H1 (cell line): ENCODE measurements at places on chromosomes 12 and 14. TPM values are rescaled to one million over a fixed set of nuclear protein-coding genes. Genes with fewer than 3 reads are reported as not detected.

COL2A1 gene
- 11.7 and 14.6 TPM in 2 replicates for total RNA-seq

RBM25 gene
- total RNA-seq: 125 and 134 TPM in 2 replicates

ALDH1L2 gene
- 4.4 and 7.2 TPM in 2 replicates for total RNA-seq

DNA sequence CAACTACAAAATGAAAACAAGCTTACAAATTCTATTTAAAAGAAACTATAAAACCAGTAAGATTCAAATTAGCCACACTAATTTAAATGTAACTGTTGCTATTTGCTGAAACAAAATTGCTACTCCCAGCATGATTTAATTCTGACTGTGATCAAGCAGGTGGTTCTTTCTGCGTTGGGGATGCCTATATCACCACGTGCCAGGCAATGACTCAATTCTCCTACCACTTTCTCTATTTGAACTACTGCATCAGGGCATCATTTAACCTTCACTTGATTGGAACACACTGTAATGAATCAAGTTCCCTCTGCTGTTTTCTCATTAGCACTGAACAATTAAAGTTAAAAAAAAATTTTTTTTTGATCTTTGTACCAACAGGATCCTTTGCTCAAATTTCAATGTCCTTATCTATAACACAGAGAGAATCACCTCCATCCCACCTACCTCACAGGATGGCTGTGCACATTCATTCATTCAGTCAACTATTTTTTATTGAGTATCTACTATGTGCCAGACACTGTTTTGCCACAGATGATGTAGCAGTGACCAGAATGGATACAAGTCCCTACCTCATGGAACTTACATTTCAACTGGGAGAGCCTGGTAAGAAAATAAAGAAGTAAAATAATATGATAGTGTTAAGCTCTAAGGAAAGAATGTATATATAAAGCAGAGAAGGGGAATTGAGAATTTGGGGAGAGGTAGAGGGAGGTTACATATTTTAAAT, 8.0 kb upstream of the ACTN1 start:
- no peak overlapping the region for H3K4me3 ChIP-seq
- no peaks in the 10 kb centered on the region for H3K36me3 ChIP-seq
- peaks cover 4% of the 10 kb centered on the region; the same call in 1 of the 2 replicates for H3K4me1 ChIP-seq
- H3K27ac ChIP-seq: no peak overlapping the region
- no peak for DNase-seq
- no peaks in the 10 kb centered on the region for H3K27me3 ChIP-seq

DNA sequence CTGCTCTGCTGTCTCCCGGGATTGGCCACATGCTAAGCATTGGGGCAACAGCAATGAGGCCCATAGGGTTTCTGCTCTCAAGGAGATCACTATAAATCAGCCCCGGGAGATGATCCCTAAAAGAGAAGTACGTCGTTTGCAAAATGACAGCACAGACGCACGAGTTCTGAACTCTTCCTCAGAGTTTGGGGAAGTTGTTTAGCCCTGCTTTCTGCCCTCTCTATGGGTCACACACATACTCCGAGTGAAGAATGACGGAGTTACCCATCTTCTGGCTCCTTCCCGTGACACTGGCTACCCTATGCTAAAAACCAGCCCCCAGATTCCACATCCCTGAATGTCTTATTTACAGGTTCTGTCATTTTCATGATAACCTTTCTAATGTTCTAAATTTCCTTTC, 258.0 kb upstream of the PLEKHG7 start:
- H3K27ac ChIP-seq: no peak overlapping the region
- DNase-seq: no peak
- no peaks in the 10 kb centered on the region for H3K4me1 ChIP-seq
- H3K36me3 ChIP-seq: no peaks in the 10 kb centered on the region

- H3K4me3 ChIP-seq: no peak overlapping the region
- no peak for DNase-seq
- H3K4me1 ChIP-seq: no peaks in the 10 kb centered on the region
- no peaks in the 10 kb centered on the region for H3K27me3 ChIP-seq
- H3K27ac ChIP-seq: no peak overlapping the region
- H3K36me3 ChIP-seq: no peaks in the 10 kb centered on the region
Observed at GRCh38 chr12:38930990-38931389, 25.6 kb upstream of the CPNE8 start.

DNA sequence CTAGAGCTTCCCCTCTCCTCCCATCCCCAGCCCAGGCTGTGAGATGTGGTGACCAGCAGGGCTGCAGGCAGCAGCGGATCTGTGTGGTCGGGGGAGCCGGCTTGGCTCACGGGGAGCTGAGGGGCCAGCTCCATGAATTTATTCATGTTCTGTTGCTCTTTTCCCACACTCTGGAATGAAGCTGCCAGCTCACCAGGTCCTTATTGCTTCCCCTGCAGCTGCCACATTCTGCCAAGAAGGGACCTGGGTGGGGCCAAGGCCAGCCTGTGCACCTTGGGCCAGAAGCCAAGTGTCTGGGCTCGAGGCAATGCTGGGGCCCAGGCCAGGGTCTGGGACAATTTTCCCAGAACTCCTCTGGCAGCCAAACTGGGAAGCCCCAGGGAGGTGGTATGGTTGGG, 2.5 kb upstream of the C1QL4 start:
- DNase-seq: peak; percentile 60
- H3K36me3 ChIP-seq: no peaks in the 10 kb centered on the region
- H3K27ac ChIP-seq: no peak overlapping the region
- H3K27me3 ChIP-seq: peaks cover 99% of the 10 kb centered on the region
- H3K4me3 ChIP-seq: no peak overlapping the region

ABCD2 gene
- 0.06 TPM in 1 of 2 replicates, not detected in the other for total RNA-seq

CLEC4C gene
- total RNA-seq: 0.76 TPM in 1 of 2 replicates, not detected in the other

LMNTD1 gene
- not detected in 2 replicates for total RNA-seq

DNA sequence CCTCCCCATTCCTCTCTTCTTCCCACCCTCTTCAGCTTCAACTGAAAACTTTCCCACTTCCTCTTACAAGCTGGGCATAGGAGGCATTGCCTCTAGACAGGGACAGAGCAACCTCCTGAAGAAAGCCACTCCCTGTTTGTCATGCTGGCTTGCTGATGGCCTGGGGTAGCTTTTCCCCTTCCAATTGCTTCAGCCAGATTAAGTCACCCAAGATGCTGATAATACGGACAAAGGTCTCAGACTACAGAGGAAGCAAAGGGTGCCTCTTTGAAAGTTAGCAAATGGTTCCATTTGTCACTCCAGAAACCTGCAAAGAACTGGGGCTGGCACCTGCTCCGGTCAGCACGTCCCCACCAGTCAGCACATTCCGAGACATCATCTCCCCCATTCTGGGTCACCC, 6.0 kb downstream of the KRT2 start:
- no peaks in the 10 kb centered on the region for H3K4me1 ChIP-seq
- H3K27ac ChIP-seq: no peak overlapping the region
- peak; percentile 13 for DNase-seq
- no peaks in the 10 kb centered on the region for H3K36me3 ChIP-seq

DIO3 gene
- 0.19 TPM in 2 replicates for total RNA-seq

- H3K4me3 ChIP-seq: no peak overlapping the region
- H3K36me3 ChIP-seq: no peaks in the 10 kb centered on the region
- no peak overlapping the region for H3K27ac ChIP-seq
- no peaks in the 10 kb centered on the region for H3K4me1 ChIP-seq
Observed at GRCh38 chr12:82781309-82781997, 94.7 kb downstream of the TMTC2 start.

DNA sequence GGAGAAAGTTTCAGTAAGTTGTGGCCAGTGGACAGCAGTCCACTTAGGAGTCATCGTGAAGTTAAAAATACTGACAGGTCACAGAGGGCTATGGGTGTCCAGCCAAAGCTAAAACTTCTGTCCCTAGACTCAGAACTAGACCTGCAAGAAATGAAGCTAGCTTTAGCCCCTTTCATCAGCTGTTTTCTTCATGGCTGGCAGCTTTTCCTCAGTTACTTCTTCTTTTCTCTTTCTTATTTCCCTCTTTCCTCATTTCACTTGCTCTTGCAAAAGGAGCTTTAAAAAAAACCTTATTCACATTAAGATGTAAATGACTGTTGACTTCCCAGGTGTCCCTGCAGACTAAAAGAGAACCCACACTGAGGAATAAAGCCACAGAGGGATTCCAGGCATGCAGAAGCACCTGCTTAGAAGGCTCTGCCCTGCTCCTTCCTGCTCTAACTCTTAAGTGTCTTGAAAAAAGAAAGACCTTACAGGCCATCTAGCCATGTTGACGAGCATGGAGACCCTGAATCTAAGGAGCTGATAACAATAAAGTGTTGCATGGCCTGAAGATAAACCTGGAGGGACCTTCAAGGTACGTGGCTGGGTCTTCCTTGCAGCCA, 69.7 kb upstream of the CCND2 start:
- no peaks in the 10 kb centered on the region for H3K27me3 ChIP-seq
- peak overlapping the region; percentile 11; the same call in 1 of the 2 replicates for H3K4me3 ChIP-seq
- no peaks in the 10 kb centered on the region for H3K36me3 ChIP-seq
- peak overlapping the region; percentile 1; the same call in 1 of the 2 replicates for H3K27ac ChIP-seq

DNA sequence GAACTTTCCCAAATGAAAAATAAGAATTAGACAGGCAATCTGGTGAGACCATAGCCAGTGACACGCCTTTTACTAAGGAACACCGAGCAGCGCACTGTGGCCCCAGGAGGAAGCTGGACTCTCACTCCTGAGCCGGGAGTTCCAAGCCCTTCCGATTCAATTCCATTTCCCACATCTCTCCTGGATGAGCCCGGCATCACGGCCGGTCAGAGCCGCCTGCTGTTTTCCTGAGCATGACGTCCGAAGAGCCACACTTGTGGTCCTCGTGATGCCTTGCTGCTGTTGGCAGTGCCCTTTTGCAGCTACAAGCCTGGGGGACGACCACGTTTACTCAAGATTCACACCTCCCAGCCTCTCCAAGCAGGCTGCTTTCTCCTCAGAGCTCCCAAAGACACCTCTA, 40.8 kb downstream of the FBXL14 start:
- H3K27me3 ChIP-seq: no peaks in the 10 kb centered on the region
- H3K4me1 ChIP-seq: no peaks in the 10 kb centered on the region
- DNase-seq: no peak
- H3K27ac ChIP-seq: no peak overlapping the region
- H3K36me3 ChIP-seq: no peaks in the 10 kb centered on the region

- H3K36me3 ChIP-seq: no peaks in the 10 kb centered on the region
- H3K4me1 ChIP-seq: no peaks in the 10 kb centered on the region
- no peak overlapping the region for H3K4me3 ChIP-seq
- no peak for DNase-seq
Observed at GRCh38 chr14:56487090-56487667, 92.4 kb upstream of the TMEM260 start.

- H3K27me3 ChIP-seq: no peaks in the 10 kb centered on the region
- no peaks in the 10 kb centered on the region for H3K36me3 ChIP-seq
- no peak for DNase-seq
- H3K27ac ChIP-seq: no peak overlapping the region
- no peaks in the 10 kb centered on the region for H3K4me1 ChIP-seq
- H3K4me3 ChIP-seq: no peak overlapping the region
Observed at GRCh38 chr12:1306817-1307216, 287.6 kb downstream of the FBXL14 start.

DNA sequence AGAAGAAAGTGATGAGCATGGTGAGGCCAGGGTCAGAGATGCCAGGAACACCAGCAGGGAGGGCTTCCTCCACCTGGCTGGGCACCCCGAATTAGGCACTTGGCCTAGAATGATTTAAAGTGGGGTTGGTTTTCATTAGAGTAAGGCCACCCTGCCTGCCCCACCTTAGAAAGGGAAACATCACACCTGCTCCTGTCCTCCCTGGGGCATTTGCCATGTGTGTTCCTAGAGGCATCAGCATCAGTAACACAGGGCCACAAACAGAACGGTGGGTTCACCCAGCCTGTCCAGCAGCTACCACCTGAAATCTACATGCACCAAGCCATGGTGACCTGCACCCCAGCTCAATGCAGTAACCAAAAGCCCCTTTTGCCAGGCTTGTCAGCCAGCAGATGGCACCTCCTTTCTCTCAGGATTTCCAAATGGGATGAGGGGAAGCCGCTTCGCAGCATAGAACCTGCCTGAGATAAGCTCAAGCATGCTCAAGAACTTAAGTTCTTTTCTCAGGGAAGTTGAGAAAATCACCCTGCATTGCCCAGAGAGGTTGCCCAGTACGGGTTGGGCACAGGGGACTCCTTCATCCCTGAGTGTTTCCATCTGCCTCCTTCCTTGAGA, 338.8 kb downstream of the DPF3 start:
- no peaks in the 10 kb centered on the region for H3K27me3 ChIP-seq
- H3K4me3 ChIP-seq: no peak overlapping the region
- no peak overlapping the region for H3K27ac ChIP-seq
- DNase-seq: no peak

CLECL1 gene
- not detected in 2 replicates for total RNA-seq

GRCh38 chr14:104099096-104100041, 13.9 kb downstream of the ASPG start:
- DNase-seq: no peak
- H3K4me1 ChIP-seq: peaks cover 2% of the 10 kb centered on the region; the same call in 1 of the 2 replicates
- H3K27ac ChIP-seq: no peak overlapping the region
- no peaks in the 10 kb centered on the region; the same call in 1 of the 2 replicates for H3K27me3 ChIP-seq
- H3K4me3 ChIP-seq: no peak overlapping the region

DNA sequence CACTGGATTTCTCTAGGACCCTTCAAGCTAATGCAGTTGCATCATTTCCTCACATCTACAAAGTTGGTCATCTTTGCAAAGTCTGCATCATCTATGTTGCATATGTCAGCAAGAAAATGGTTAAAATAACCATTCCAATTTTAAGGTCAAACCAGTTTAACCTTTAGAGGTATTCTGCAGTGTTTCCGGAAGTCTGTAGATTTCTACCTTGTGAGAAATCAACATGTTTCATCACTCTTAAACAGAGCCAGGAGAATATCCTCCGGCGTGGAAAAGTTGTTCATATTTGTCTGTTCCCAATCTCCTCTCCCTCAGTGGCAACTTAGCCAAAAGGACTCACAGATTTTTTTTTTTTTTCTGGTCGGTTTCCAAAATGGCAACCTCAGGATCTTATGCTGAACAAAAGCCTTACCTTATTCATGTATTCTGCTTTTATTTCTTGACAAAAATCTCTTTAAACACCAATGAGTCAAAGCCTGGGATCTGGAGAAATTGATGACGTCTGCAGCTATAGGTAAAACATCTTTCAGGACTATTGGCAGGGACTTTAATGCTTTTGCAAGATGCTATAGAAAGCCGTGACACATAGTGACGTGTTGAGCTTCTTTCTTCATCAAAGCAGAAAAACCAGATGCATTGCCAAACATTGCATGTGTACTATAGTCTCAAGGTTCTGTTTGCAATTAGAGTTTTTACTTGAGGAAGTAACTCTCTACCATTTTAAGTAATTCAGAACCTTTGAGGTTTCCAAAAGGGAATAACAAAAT, 16.0 kb upstream of the CDK17 start:
- no peaks in the 10 kb centered on the region for H3K4me1 ChIP-seq
- H3K36me3 ChIP-seq: no peaks in the 10 kb centered on the region
- H3K27me3 ChIP-seq: no peaks in the 10 kb centered on the region
- H3K27ac ChIP-seq: no peak overlapping the region
- H3K4me3 ChIP-seq: no peak overlapping the region
- DNase-seq: no peak

DNA sequence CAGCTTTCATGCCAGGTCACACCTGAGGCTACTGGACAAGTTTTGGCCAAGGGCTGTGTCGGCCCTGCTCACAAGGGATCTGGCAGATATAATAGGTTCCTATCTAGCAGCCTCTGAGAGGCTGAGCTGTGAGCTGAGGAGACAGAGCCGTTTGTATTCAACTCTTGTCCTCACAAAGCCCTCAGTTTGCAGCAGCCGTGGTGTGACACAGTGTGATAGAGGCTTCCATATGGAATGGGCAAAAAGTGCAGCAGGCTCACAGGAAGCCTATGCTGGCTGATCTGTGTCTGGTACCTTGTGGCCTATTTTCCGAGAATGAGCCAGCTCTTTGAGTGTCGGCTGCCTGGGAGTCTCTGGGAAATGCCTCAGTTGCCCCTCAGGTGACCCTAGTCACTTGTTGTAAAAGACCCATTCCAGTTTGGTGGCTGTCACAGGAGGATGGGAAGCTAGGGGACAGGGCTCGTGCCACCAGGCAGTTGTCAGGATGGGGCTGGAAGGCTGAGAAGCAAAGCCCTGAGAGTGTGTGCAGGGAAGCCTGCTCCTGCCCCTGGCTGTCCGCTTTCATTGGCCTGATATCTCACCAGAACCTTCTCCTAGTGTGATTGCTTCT, 16.1 kb downstream of the VRTN start:
- no peak overlapping the region for H3K4me3 ChIP-seq
- H3K27me3 ChIP-seq: no peaks in the 10 kb centered on the region
- H3K4me1 ChIP-seq: peaks cover 26% of the 10 kb centered on the region
- H3K36me3 ChIP-seq: no peaks in the 10 kb centered on the region; the same call in 1 of the 2 replicates
